ENCODE measurements at places on chromosomes 16 and 17.

- no peak for DNase-seq
Measured at GRCh38 chr16:23506606-23506994, 3.7 kb downstream of the GGA2 start.

DNA sequence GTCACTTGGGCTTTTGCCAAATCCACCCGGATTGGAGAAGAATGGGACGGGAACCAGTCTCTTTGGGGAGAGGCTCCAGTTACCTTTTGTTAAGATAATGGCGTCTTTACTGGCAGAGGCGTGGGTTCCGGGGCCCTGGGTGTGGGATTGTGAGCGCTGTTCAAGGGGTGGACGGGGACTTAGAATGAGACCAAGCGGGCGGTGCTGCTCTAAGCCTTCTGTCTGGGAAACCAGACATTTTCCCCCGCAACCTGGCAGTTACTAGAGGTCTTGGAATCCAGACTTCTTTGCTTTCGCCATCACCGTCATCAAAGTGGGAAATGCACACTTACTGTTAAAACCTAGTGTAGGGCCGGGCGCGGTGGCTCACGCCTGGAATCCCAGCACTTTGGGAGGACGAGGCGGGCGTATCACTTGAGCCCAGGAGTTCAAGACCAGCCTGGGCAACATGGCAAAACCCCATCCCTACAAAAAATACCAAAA is 706 bp downstream of the TEN1 start:
- no peak for DNase-seq

DNA sequence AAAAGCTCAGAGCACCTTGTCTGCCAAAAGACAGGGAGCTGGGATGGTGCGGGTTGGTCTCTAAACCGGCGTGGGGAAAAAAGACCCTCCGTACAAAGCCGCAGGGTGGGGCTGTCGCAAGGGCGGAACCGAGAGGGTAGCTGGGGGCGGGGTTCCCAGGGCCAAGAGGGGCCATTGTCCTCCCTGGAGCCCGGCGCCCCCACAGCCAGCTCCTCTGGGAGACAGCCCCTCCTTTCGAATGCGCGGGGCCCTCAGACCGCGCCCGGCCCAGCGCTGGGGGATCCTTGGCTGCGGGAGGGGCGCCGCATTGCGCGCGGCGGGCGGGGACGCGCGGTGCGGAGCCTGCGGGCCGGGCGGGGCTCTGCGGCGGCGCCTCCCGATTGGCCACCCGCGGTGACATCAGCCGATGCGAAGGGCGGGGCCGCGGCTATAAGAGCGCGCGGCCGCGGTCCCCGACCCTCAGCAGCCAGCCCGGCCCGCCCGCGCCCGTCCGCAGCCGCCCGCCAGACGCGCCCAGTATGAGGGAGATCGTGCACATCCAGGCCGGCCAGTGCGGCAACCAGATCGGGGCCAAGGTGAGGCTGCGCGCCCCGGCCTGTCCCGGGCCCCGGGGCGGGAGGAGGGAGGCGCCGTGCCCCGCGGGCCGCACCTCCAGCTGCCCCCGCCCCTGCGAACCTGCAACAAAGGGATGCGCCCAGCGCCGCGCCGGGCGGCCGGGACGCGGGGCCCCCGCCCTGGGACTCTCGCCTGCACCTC is at the start of gene TUBB3:
TSS of gene TUBB3 (plus strand) at position 459 of the 756 bp plus-strand sequence. CDS start at position 519, 60 bp downstream.
- peak; percentile 44 for DNase-seq

DNA sequence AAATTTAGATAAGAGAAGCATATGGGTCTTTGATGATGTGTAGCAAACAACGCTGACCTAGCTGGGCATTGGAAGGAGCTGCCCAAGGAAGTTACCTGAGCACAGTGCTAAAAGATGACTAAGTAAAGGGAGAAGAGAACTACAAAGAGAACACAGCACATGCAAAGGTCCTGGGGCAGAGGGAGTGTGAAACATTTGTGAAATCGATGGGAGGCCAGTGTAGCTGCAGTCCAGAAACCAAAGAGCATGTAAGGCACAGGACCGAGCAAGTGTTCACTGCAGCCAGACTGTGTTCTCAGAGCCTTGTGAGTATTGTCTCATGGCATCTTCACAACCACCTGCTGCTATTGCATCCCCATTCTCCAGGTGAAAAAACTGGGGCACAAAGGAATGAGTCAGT is 44.9 kb downstream of the ARHGAP27 start:
- no peak for DNase-seq

DNA sequence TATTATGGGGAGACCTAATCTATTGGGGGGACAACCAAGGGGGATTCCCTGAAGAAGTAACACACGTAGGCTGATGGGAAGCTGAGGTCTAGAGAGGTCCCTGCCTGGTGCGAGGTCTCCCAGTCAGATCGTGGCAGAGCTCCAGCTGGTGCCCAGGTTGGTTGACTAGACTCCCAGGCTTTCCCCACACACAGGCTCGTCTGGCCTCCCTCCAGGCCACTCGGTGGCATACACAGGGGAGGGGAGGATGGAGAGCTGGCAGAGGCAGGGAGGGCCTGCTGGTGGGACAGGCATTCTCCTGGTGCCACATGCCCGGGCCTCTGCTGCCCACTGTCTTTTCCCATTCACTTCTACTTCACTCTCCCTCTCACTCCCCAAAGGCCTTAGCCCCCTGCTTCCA is 8.5 kb upstream of the SOCS3 start:
- DNase-seq, result no peak

GRCh38 chr16:72934636-72935403 is 113.1 kb downstream of the ZFHX3 start:
- DNase-seq, result no peak

DNA sequence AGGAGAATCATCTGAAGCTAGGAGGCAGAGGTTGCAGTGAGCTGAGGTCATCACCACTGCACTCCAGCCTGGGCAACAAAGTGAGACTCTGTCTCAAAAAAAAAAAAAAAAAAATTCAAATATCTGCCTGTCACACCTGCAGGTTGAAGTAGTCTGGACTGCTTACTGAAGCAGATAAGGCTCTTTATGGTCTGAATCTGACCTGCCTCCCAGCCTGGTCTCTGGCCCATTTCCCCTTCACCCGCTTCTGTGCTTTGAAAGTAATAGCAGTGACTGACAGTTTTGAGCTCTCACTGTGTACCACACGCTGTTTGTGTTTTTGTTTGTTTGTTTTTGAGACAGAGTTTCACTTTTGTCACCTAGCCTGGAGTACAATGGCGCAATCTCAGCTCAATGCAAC is 5.8 kb downstream of the SEZ6L2 start:
- no peak for DNase-seq

GRCh38 chr16:66714654-66715307 is 18.2 kb upstream of the CMTM4 start:
- no peak for DNase-seq

DNA sequence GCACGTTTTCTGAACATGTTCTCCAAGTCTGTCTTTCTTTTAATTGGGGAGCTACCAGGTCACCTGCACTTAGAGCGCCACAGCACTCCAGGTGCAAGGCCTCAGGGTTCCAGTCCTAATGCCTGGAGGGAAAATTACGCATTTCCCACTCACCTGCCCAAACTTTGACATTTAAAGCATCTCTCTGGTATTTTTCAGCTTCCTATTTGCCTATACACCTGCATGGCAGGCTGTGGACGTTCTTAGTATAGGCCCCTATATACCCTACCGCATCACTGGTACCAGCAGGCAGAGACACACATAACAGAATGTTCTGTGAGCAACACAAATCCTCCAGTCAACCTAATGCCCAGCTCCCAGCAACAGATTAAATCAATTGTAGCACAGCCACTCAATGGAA is 213.3 kb downstream of the MRTFB start:
- no peak for DNase-seq

DNA sequence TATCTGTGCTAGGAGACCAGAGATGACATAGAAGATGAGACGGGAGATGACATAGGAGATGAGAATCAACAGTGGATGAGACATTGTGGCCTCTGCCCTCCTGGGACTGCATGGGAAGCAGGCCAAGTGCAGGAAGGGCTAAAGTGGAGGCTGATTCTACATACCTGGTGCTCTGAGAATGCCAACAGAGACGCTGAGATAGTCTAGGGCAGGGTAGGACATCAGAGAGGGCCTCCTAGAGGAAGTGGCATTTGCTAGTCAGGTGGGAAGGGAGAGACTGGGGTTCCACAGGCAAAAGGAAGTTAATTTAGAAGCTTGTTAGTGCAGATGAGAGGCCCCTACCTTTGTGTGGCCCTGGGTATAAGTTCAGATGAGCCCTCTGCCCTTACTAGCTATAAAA is 224.2 kb downstream of the CBLN1 start:
- DNase-seq, result no peak

GRCh38 chr16:85199880-85200279 is 87.6 kb upstream of the CIBAR2 start:
- no peak for DNase-seq

GRCh38 chr16:85072076-85072860 is 40.0 kb downstream of the CIBAR2 start:
- no peak for DNase-seq

DNA sequence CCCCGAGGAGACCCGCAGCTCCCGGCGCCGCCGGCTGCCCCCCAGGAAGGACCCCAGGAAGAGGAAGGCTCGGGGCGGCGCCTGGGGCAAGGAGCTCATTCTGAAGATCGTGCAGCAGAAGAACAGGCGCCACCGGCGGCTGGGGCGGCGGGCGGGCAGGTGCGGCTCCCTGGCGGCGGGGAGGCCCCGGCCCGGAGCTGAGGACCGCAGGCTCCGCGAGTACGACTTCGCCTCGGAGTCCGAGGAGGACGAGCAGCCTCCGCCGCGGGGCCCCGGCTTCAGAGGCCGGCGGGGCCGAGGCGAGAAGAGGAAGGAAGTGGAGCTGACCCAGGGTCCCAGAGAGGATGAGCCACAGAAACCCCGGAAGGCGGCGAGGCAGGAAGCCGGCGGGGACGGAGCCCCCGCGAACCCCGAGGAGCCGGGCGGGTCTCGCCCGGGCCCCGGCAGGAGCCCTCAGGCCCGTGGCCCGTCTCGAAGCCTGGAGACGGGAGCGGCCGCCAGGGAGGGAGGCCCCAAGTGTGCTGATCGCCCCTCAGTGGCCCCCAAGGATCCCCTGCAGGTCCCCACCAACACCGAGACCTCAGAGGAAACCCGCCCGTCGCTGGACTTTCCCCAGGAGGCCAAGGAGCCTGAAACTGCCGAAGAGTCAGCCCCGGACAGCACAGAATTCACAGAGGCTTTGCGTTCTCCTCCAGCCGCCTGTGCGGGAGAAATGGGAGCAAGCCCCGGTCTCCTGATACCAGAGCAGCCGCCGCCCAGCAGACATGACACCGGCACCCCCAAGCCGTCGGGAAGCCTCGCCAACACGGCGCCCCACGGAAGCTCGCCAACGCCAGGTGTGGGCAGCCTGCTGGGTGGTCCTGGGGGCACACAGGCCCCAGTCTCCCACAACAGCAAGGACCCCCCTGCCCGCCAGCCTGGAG is 22.3 kb upstream of the ZFPM1 start:
- peak; percentile 6 for DNase-seq

- DNase-seq, result no peak
Measured at GRCh38 chr17:47687748-47688147, 6.2 kb upstream of the TBKBP1 start.

DNA sequence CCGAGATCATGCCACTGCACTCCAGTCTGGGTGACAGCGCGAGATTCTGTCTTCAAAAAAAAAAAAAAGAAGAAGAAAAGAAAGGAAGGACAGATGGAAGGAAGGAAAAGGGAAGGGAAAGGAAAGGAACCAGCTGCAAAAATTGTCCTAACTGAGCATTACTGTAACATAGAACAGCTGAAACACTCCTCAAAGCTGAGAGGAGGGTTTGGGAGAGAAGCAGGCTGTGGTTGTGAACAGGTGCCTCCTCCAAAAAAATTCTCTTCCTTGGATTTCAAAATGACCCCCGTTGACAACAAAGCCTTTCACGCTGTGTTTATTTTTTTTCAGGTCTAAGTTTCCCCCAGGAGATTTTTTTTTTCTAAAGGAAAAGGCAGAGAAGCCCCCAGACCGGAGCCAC is 541.4 kb downstream of the WWOX start:
- no peak for DNase-seq

DNA sequence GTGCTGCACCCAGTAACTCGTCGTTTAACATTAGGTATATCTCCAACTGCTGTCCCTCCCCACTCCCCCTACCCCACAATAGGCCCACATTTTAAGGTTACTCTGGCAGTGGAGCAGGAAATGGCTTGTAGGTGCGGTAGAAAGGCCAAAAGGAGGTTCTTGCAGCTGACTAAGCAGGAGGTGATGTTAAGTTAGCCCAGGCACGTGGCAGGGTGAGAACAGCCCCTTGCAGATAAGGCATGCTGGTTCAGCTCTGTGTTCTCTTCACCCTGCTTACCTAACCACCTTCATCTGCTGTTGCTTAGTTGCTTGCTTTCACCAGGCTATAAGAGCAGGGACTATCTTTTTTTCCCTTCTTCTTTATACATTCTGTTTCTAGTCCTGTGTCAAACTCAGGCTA is 1082.8 kb upstream of the RBFOX1 start:
- no peak for DNase-seq

DNA sequence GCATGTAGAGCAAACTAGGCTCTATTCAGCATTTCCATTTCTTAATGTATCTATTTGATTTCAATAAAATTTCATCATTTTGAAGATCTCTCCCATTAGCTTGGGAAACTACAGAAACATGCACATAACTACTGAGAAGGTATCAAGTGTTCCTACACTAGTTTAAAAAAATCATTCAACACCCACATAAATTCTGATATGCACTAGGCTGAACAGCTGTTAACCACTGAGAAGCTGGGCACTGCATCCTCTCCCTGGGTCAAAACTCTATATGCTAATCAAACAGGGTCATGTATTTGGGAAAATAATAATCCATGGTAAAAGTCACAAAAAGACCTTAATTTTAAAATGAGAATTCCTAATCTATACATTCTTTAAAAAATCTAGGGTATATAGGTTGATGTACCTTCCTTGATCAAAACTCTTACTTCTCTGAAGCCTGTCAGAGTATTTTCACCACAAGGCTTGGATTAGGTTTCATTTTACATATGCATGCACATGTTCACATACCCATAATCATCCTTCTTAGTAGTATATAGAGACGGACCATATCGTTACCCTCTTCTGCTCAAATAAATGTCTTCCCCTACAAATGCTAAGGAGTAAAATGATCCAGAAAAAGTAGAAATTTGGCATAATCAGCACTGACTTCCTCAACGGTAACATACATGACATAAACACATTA is 57.2 kb downstream of the KANSL1 start:
- no peak for DNase-seq

GRCh38 chr17:322006-322780 is 30.4 kb downstream of the RPH3AL start:
- DNase-seq, result no peak

- peak; percentile 99 for DNase-seq
Measured at GRCh38 chr16:30065102-30065942, at the start of gene ALDOA. Gene ALDOA (plus strand): TSS chr16:30065760. CDS start chr16:30066898, 1,138 bp downstream.

DNA sequence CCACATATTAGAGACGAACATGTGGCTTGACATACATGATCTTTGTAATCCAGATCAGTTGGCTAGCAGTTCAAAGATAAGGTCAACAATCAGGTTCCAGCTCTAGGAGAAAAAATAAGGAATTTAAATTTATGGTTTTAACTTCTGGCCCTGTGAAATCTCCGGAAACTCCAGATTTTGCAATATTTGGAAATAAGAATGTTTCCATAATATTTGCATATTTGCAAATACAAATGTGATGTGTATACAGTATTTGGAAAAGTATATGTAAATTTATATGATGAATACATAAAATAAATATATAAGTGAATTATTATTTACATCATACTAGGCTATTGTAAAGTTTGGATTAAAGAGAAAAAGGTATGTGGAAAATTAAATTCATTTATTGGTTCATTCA is 97.1 kb downstream of the KCNJ2 start:
- no peak for DNase-seq

- DNase-seq, result no peak
Measured at GRCh38 chr16:20931066-20931600, 30.6 kb downstream of the LYRM1 start.

- no peak for DNase-seq
Measured at GRCh38 chr16:1706386-1707192, 594 bp downstream of the MAPK8IP3 start.

GRCh38 chr16:87963400-87963799 is 12.2 kb downstream of the BANP start:
- no peak for DNase-seq

All from GDM1 (cell line).